ENCODE measurements at places on chromosomes 4 and X. TPM values are rescaled to one million over a fixed set of nuclear protein-coding genes. Genes with fewer than 3 reads are reported as not detected.

NEIL3 gene
- total RNA-seq = 0.89 TPM

KDR gene
- total RNA-seq = 13.3 TPM

ARHGEF6 gene
- total RNA-seq = 15.8 TPM

NSUN7 gene
- total RNA-seq = not detected

ETDA gene
- not detected for total RNA-seq

PABPC4L gene
- 0.26 TPM for total RNA-seq

RBM10 gene
- total RNA-seq = 47.8 TPM

SPANXN3 gene
- not detected for total RNA-seq

SH2D1A gene
- total RNA-seq = not detected

TRAM1L1 gene
- total RNA-seq = 1.8 TPM

C4orf36 gene
- total RNA-seq = 0.33 TPM

RPL34 gene
- 462 TPM for total RNA-seq

APBB2 gene
- 47.6 TPM for total RNA-seq

HELT gene
- not detected for total RNA-seq
